CD4-positive, alpha-beta memory T cell (primary cell): ENCODE measurements at places on chromosomes 12 and 14. TPM values are rescaled to one million over a fixed set of nuclear protein-coding genes. Genes with fewer than 3 reads are reported as not detected.

DNA sequence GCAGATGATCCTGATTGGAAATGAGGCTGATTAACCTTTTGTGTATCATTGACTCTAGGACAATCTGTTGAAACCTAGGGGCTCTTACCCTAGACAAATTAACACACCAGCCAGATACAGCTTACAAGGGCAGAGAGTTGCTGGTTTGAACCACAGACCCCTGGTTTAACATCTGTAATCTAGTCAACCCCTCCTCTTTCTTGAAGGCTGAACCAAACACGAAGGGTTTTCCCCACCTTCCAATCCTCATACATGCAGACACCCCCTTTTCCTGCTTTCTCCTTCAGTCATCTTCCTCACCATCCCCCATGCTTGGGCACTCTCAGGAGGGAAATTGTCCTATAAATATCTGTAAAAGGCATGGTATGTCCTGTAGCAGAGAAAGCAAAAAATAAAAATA is 126.0 kb upstream of the HIF1A start:
- no peaks in the 10 kb centered on the region for H3K36me3 ChIP-seq
- no peak for DNase-seq
- no peaks in the 10 kb centered on the region for H3K27me3 ChIP-seq
- H3K27ac ChIP-seq, result no peak overlapping the region
- no peak overlapping the region for H3K4me3 ChIP-seq
- H3K4me1 ChIP-seq, result peaks cover 36% of the 10 kb centered on the region

DNA sequence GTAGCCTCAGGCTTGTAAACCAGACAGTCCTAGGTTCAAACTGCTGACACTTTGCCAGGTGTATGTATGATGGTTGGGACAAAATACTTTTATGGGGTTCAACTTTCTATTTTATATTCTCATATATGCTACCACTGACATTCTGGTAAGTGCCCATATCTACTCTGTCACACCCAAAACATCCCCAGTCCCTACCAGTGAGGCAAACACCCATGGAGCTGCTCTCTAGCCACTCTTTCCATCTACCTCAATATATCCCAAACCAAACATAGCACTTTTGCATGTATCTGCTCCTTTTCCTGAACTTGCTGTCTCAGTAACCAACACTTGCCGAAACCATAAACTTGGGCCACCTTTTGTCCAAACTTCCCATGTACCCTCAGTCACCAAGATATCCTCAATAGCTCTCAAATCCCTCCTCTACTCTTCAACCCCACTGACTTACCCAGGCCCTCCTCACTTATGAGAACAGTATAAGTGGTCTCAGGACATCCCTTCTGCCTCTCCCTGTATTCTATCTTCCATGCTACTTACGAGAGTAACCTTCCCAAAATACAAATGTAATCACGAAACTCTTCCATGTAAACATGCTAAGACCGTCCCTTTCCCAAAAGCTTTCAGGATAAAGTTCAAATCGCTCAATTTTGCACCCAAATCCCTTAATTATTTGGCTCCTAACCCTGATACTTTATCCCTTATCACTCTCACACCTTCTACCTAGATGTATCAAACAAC is 3.6 kb downstream of the GALC start:
- no peak for DNase-seq
- H3K27ac ChIP-seq, result no peak overlapping the region
- no peaks in the 10 kb centered on the region for H3K36me3 ChIP-seq

The PTGDR gene
- polyA plus RNA-seq, result 7.2 TPM

DNA sequence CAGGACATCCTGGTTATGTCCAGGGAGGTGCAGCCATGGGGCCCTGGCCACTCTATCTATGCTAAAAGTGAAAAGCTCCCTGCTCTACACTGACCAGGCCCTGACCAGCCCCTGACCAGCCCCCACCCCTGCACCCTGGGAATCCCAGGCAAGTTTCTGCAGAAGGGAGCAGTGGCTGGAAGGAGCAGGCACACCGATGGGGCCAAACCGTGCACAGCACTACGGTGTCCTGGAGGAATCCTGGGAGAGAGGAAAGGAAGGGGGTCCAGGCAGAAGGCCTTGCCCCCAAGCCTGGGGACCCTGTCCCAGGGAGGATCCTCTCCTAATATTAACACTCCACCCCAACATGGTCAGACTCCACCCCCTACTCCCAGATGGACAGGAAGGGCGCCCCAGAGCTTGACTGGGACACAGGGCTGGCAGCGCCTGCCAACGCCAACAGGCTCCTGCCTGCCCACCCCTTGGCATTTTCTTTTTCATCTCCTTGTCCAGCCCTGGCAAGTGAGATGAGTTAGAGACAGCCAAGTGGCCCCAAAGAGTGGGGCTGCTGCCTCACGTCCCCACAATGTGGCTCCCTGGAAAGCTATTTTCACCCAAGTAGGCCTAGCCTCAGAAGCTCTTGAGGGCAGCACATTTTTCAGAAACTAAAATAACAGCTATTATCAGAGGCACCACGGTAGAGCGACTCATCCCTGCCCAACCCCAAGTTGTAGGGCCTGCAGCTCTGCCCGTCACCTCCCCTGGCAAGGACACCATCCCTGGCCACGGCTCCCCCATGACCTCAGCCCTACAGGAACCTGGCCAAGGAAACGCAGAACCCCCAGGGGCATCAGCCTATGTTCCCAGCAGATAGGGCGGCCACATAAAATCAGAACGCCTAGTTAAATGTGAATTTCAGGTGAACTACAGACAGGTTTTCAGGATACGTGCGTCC is 82.6 kb downstream of the SCARB1 start:
- DNase-seq, result no peak
- H3K27ac ChIP-seq, result no peak overlapping the region
- H3K4me1 ChIP-seq, result no peaks in the 10 kb centered on the region
- H3K36me3 ChIP-seq, result no peaks in the 10 kb centered on the region
- no peak overlapping the region for H3K4me3 ChIP-seq
- H3K27me3 ChIP-seq, result no peaks in the 10 kb centered on the region

The RNASE13 gene
- not detected for polyA plus RNA-seq

DNA sequence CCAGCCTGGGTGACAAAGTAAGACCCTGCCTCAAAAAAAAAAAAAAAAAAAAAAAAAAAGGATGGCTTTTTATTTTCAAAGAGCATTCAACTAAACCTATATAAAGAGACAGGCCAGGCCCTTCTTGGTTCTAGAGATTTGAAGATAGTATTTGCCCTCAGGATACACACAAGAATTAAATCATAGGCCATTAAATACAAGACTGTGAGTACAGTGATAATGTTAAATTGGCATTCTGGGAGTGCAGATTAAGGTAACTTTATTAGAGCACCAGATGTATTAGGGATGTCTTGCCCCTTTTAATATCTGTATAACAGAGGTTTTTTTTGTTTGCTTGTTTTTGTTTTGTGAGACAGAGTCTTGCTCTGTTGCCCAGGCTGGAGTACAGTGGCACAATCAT is 61.3 kb downstream of the ATF7IP start:
- peaks cover 13% of the 10 kb centered on the region for H3K36me3 ChIP-seq
- H3K27me3 ChIP-seq, result no peaks in the 10 kb centered on the region
- no peak for DNase-seq
- no peak overlapping the region for H3K27ac ChIP-seq

DNA sequence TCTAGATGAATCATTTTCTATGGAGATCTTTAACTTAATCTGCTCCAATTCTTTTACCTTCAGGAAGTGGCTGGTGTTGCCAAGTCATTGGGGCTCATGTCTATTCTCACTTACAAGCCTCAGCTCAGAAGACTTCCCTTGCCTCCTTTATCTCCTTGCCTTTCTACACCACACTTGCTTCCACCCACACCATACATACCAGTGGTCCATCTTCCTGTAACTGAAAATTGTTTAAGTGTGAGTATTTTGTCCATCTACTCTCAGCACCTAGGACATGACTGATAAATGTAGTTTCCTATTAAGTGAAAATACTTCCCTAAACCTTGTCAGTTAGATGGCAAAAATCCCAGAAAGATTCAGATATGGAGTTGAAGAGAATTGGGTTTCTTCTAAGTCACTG is 199.7 kb upstream of the CPNE8 start:
- H3K27ac ChIP-seq, result no peak overlapping the region
- H3K27me3 ChIP-seq, result no peaks in the 10 kb centered on the region
- no peak for DNase-seq
- no peak overlapping the region for H3K4me3 ChIP-seq
- H3K36me3 ChIP-seq, result no peaks in the 10 kb centered on the region
- H3K4me1 ChIP-seq, result no peaks in the 10 kb centered on the region

The SLC17A8 gene
- not detected for polyA plus RNA-seq

The BRAP gene
- 29.6 TPM for polyA plus RNA-seq
